ENCODE measurements at places on chromosomes 2 and 18.

GRCh38 chr2:151922845-151923666, 94.8 kb upstream of the ARL5A start:
- no peak for DNase-seq

DNA sequence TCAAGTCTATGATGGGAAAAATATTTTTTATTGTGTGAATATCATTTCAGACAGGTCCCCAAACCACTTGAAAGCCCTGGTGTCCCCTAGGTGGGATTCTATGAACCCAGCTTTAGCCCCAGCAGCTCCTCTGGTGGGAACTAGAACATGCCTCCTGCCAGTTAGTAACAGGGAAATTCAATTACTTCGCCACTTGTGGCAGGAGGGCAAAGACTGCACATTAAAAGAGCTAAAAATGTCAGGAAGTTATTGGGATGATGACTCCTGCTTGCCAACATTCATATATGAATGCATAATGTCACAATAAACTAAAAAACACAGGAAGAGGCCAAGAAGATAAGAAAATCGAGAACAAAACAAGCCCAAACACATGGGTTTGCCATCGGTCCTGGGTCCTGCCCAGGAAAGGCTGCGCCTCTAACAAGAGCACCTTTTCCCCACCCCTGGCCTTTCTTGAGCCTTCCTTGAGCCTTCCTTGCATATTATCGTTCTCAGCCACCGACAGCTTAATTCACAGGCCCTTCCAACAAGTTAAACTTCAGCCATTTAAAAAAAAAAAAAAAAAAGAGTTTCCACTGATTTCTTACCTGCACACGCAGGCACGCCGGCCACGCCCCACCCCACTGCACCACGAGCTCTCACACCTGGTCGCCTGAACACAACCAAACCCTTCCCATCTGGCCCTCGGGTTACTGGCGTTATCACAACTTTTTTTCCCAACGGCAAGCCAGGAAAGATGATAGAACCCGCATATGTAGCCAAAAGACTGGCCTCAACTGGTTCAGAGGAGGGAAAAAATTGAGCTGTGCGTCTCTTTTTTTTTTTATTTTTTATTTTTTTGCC, 23.4 kb downstream of the BCL11A start:
- DNase-seq: no peak

GRCh38 chr2:66322506-66323260, 112.2 kb upstream of the MEIS1 start:
- no peak for DNase-seq

DNA sequence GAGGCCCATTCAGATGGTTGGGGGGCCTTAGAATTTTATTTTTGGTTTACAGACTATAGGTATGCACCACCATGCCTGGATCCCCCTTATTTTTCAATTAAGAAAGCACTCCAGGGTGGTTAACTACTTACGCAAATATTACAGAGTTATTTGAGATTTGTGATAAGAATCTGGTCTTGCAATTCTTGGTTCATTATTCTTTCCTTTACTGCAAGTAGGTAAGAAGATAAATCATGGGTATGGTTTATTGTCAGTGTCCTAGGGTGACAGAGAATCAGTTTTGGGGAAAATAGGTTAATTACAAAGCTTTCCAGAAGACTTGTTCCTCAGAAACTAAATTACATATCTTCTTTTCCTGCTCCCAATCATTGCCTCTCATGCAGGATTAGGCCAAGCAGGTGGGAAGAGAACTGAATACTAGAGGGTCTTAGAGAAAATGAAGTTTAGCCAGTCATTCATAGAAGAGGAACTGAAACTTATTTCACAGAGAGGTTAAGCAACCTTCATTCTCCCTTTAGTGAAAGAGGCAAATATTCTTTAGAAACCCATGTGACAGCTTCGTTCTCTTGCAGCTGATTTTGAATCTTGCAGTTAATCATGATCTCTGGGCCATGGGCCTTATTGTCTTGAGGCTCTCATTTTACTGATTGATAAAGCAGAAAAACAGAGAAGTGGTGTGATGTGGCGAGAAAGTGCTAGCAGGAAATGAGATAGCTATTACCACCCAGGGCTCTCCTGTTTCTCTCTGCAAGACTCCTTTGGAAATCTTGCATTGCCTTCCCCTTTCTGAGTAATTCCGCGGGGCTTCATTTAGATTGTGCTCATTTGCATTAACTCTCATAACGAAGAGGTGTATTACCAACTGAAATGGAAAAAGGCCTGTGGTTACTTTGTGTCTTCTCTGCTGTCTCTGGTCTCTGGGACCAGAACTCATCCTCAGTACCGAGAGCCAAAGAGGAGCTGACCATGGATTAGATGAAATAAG, 44.8 kb upstream of the ARHGAP25 start:
- peak; percentile 16 for DNase-seq

DNA sequence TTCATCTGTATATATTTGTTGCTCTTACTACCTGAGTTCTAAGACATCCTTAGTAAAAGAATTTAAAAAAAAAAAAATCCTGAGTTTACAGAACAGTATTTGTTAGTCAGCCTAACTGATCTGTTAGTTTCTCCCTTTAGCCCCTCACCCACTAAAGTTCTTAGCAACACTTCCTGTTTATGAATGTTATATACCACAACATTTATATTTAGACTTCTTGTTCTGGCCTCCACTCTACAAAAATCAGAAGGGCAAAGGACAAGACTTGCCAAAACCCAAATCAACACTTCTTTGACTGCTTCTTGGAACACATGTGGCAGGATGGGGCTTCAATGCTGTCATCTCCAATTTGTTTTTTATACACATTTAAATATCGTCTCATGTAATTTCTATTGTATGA, 71.1 kb downstream of the MGAT5 start:
- DNase-seq: no peak

DNA sequence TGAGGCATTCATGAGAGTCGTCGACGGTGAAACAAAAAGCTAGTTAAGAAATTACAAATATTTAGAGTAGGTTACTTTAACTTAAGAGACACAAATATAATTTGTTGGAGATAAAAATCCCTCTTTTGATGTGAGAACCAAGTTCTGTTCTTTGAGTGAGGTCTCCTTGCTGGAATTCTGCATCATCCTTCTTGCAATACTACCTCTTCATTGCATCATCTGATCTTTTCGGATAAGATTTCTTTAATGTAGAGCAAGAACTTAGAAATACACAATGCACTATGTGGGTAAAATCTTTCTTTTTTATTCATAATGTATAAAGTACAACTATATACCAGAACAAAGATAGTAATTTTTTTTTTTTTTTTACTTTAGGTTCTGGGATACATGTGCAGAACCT, 118.4 kb downstream of the ARL4C start:
- no peak for DNase-seq

Data from stimulated activated CD4-positive, alpha-beta T cell treated with anti-CD3 and anti-CD28 coated beads, Interleukin-1b, Interleukin-23, amount 100 ng/mL, for 48 hours (primary cell).